ENCODE measurements at places on chromosomes 16 and 17.

- DNase-seq: no peak
These were observed 61.5 kb upstream of the BCAR1 start for GRCh38 chr16:75312875-75313274.

DNA sequence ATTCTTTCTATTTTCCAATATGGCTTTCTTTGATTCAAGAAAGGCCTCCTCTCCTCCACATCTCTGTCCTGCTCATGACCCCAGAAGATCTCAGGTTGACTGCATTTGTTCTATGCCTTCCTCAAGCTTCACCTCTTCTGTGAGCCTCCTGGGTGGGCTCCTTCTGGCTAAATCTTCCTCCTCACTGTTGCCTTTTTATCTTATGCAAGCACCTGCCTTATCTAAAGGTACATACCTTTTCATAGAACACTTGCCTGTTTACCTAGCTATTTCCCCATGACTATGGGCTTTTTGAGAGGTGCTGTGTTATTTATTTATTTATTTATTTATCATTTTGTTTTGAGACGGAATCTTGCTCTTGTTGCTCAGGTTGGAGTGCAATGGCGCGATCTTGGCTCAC lies 81.1 kb downstream of the UTP18 start:
- DNase-seq: no peak

GRCh38 chr16:49540836-49541235 lies 167.2 kb downstream of the C16orf78 start:
- DNase-seq: no peak

DNA sequence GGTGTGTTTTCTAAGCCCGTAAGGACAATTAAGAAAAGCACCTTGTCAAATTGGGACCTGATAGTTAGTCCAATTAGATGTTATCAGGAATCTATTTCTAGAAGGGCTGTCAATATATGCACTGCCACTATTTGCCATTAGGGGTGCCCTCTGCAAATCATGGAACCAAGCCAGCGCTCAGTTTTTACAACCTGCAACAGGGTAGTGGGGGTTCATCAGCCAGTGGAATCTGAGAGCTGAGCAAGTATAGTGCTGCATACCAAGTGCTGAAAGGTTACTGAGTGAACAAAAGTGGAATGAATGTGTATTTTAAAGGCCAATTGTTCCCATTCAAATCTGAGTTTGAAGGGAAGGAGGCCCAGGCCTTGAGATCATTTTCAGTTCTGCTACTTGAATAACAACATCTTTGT lies 10.4 kb downstream of the PRR11 start:
- DNase-seq: no peak

DNA sequence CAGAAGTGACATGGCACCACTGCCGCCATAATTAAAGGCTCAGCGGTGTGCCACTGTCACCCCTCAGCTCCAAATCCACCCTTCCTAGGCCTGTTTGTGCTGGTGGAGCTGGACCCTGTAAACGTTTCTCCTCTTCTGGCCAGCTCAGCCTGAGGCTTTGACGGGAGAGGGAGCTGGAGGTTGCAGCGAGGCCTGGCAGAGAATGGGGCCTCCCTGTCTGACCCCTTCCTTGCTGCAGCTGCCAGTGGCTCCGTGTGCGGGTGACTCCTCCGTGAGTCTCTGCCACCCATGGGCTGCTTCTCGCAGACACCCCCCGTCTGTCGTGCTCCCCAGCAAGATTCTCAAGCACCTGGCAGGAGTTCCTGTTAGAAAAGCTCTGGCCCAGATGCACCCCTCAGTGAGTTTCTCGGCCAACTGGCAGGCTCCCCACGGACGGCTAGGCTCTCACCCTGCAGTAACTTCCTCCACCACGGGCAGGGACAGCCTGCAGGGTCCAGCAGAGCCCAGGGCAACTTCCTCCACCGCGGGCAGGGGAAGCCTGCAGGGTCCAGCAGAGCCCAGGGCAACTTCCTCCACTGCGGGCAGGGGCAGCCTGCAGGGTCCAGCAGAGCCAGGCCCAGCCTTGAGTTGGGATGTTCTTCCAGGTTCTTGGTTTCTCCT lies 4.7 kb upstream of the CHMP6 start:
- peak; percentile 35 for DNase-seq

DNA sequence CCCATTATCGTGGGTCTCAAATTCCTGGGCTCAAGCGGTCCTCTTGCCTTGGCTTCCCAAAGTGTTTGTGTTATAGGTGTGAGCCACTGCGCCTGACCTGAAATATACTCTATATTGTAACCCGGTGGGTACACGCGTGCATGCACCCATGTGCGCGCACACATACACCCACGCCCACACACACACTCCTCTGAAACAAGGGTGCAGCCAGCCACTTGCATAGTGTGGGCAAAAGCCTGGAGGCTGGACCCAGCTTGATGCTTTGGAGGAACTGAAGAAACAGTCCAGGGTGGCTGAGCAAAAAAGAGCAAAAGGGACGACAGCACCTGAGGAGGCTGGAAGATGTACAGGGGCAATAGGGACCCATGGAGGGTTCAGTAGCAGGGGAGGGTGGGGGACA lies 29.9 kb downstream of the NAGPA start:
- DNase-seq: no peak

- DNase-seq: peak; percentile 21
These were observed 171.7 kb downstream of the LAT start for GRCh38 chr16:29156511-29156910.

DNA sequence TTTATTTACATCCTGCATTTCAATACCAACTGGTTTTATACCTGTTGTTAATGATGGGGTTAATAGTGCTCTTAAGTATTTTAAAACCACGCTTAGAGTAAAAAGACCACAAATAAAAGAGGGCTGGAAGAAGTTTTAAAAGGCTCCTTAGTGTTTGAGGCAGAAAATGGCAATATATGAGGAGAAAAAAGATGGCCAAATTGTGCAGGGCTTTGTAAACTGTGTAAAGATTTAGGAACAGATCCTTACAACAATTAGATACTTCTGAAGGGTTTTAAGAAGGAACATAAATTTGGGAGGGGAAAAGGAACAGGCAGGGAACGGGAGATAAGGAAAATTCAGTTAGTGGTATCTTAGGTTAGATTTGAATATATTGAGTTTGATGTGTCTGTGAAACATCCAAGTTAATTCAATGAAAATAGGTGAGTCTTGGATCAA lies 12.7 kb downstream of the CDC27 start:
- DNase-seq: no peak

- DNase-seq: peak; percentile 95
These were observed at the start of gene SLC39A11 for GRCh38 chr17:73092523-73093135. TSS of gene SLC39A11 (minus strand) at chr17:73092688. CDS start at chr17:73088764, 3,924 bp downstream.

DNA sequence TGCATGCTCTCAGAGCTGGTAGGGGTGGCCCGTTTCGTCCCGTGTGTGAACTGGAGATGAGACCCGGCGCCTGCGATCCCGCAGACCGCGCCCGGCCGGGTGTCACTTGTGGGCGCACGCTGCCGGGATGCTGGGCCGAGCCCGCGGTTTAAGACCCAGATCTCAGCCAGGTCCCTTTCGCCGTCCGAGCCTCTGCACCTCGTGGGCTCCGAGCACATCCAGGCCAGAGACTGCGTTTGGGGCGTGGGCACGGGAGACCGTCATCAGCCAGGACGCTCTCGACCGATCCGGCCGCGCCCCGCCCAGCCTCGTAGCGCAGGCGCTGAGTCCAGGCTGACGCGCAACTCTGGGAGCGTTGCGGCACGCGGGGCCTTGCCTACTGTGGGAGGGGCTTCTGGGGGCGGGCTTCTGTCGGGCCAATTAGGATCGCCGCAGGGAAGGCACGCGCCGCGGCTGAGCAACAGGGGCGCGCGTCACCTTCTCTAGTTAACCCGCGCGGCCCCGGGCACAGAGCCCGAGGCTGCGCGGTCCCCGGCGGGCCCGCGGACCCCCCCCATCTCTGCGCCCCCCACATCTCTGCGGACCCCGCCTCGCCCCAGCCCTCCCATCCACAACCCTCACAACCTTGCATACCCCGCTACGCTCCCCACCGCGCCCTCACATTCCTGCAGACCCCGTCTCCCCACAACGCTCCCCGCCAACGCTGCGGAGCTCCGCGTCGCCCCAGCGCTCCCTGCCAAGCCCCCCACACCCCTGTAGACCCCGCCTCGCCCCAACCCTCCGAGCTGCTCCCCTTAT lies 687 bp upstream of the CEMP1 start:
- peak; percentile 98 for DNase-seq

- no peak for DNase-seq
These were observed 7.5 kb upstream of the SLC35B1 start for GRCh38 chr17:49715216-49715615.

- DNase-seq: peak; percentile 41
These were observed 685 bp downstream of the PAQR4 start for GRCh38 chr16:2969545-2970521.

- no peak for DNase-seq
These were observed 14.2 kb upstream of the CACNG4 start for GRCh38 chr17:66950325-66950724.

GRCh38 chr17:80789356-80789902 lies 202.2 kb upstream of the CHMP6 start:
- DNase-seq: no peak

DNA sequence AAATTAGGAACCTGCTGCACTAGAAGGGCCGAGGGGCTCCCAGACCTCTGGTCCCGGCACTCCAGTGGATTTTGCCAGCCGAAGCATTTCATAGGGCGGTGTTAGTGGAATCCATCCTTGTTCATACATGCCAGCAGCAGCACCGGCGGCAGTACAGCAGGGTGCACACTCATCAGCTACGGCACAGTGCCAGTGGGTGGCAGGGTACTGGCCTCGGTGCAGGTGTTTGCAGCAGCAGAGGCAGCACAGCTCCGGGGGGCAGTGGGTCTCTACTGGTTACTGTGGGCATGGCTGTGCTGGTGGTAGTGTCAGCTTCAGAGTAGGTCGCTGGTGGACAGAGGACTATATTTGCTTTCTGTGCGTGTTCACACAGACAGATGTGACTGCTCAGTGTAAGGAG lies 985.7 kb downstream of the CDH8 start:
- no peak for DNase-seq

GRCh38 chr16:83586036-83586435 lies 221.7 kb upstream of the HSBP1 start:
- no peak for DNase-seq

DNA sequence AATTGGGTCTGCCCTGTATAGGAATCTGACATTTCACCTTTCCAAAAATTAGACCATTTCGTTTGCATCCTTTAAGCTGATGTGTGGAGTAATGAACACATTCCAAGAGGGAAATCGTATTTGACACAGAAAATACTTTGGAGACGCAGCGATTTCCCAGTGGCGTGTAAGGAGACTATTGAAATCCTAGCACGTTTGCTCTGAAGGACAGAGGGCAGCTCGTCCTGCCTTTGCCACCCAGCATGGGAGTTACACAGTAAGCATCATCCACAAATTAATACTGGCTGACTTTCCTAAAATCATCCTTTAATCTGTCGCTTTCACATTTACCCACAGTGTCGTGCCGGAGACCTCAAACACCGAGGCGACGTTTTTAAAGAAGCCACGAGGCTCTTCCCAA lies 925.9 kb upstream of the EEF2KMT start:
- DNase-seq: no peak

DNA sequence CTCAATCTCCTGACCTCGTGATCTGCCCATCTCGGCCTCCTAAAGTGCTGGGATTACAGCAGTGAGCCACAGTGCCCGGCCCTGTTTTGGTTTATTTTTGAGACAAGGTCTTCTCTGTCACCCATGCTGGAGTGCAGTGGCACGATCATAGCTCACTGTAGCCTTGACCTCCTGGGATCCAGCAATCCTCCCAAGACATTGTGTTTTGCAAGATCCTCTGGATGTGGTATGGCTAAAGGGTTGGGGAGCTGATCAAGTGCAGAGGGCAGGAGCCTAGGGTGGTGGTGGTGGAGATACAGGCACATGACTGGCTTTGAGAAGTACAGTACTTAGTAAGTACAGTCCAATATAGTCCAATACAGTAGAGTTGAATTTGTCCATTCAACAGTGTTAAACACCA lies 16.6 kb upstream of the TNS4 start:
- DNase-seq: no peak

DNA sequence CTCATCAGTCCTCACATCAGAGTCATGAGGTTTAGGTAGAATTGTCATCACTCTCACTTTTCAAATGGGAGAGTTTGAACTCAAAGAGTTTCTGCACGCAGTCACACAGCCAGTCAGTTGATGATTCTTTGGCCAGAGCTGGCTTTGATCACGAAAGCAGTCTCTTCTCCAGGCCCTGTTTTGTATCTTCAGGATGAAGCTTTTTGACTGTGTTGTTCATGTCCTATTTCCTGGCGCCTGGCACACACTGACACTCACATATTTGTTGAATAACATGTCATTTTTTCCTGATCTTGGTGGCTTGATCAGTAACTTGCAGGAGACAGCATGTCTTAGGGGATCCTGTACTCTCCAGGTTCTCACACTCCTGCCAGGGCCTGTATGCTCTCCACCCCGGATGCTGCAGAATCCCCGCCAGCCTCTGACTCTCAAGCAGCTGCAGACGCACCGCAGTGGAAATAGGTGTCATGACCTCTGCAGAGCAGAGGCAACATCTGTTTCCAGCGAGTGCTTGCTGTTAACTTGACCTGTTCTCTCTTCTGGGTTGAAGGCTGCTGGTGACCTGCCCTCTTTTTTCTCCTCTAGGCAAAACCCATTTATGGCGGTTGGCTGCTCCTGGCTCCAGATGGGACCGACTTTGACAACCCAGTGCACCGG lies 33.0 kb downstream of the MPRIP start:
- peak; percentile 54 for DNase-seq

DNA sequence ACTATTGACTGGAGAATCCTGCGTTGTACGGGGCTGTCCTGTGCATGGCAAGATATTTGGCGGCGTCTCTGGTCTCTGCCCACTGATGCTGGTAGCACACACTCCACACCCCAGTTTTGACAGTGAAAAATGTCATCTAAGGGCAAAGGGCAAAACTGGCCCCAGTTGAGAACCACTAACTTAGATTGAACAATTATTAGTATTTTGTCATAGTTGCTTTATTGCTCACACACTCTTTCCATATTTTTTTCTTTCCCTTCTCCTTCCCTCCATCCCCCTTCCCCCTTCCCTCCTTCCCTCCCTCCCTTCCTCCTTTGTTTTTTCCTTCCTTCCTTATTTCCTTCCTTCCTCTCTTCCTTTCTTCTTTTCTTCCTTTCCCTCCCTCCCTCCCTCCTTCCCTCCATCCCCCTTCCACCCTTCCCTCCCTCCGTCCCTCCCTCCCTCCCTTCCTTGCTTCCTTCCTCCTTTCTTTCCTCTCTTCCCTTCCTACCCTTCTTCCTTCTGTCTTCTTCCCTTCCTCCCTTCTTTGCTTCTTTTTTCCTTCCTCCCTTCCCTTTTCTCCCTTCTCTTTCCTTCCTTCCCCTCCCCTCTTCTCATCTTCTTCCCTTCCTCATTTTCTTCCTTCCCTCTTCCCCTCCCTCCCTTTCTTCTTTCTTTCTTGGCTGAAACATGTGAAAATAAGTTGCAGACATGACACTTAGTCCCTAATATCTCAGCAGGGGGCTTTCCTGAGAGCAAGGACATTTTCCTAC lies 5.5 kb downstream of the SHISA9 start:
- DNase-seq: no peak

GRCh38 chr17:35467824-35468223 lies 19.3 kb upstream of the SLFN13 start:
- no peak for DNase-seq

- DNase-seq: no peak
These were observed 20.5 kb downstream of the VMP1 start for GRCh38 chr17:59727817-59728533.

DNA sequence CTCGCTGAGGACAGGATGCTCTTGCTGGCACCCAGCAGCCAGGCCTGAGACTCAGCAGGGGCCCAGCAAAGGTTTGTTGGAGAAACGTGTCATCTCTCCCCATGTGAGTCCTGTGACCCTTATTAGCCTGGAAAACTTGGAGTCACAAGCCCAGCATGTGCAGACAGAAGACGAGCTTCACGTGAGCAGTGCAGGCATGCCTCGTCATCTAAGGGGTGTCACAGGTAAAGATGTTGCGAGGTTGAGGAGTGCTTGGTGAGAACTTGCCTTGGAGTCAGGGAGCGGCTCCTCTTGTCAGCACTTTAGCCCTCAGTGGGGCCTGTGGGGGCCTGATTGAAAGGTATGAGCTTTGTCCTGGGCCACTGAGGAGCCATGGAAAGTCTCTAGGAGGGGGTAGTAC lies 2.1 kb upstream of the CTRL start:
- DNase-seq: no peak

Data from left hindlimb (tissue), 1 donor.